Muscle of leg (tissue), 16 donors: ENCODE measurements at places on chromosomes 11 and 22. TPM values are rescaled to one million over a fixed set of nuclear protein-coding genes. Genes with fewer than 3 reads are reported as not detected.

DNA sequence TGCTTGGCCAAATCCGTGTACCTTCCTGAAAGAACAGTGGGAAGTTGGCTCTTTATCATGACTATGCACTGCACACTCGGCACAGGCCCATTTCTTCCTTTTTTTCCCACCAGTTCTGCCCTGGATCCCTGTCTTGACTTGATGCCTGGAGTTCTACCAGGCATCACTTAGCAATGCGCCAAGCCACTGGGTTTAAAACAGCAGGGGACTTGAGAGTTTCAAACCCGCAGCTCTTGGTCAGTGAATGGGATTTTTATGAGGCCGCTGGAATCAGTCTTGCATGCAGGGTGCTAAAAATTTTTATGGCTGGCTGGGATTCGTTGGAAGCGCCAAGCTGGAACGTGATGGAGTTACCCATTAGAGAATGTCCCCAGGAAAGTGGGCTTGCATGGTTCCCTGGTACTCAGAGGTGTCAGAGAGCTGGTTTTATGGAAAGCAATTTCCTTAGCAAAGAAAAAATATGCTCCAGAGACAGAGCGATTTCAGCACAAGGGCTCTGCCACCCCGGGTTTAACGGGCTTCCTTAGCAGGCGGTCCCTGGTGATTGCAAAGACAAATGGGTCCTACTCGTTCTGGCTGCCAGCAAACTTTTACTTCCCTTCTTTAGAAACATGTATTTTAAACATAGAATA is 432.9 kb downstream of the TENM4 start:
- no peak for DNase-seq

DNA sequence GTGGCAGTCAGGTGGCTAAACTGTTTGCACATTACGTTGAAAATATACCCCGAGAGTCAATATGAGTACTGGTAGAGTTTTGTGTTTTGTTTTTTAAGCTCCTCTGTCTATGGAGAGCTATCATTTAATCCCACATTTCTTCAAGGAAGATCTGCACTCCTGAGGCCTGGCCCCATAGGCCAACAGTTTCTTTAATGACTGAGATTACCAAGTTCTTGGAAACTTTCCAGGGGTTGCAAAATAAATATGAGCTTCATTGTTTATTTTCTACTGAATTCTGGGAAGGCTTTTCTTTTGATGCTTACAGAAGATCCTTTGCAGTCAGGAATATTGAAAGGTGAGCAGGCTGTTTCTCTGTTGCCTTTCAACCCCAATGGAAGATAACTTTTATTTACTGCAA is 452.0 kb downstream of the JRKL start:
- no peak for DNase-seq

- DNase-seq: no peak
These were observed 99.5 kb downstream of the MICAL3 start for GRCh38 chr22:17924735-17925364.

DNA sequence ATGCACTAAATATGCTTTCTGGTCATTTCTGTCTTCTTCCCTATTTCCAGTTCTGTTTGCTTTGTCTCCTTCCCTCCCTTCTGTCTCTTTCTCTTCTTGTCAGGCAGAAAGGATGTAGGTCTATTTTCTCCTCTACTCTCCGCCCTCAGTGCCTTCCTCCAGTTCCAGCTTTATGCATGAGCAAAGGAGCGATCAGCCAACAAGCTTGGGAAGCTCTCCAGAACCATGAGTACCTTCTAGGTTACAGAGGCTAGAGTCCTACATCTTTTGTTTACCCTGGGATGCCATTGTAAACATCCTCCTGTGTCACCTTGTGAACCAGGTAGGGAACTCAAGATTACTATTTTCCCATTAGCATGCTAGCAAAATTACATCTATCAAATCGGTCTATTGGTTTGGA is 7.9 kb upstream of the SPON1 start:
- no peak for DNase-seq

Gene C11orf87
- polyA plus RNA-seq: 0.35 TPM

Gene PGR
- 0.16 TPM for polyA plus RNA-seq

DNA sequence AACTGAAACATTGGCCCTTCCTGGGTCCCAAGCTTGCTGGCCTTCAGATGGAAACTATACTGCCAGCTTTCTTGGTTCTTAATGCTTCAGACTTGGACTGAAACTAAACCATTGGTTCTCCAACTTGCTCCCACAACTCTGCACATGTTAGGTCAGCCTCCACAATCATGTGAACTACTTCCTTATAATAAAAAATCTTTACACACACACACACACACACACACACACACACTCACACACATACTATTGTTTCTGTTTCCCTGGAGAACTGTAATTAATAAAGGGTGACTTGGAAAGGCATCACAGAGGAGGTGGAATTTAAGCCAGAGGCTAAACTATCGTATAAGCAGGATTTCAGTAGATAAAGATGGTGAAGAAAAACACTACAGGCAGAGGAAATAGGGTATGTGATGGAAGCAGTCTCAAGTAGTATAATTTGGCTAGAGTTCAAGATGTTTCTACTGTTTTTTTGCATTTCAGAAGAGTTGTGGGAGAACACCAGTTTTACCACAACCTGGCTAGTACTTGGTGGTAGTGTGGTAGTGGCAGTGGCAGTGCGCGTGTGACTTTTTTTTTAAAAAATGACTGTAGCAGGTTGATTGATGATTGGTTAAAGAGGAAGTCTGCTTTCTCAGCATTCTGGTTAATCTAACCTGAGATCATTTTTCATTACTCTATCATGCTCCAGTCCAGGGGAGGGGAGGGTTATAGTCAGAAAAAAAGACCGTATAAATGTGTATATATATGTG is 70.1 kb downstream of the PDE3B start:
- DNase-seq: no peak
